GM03348 (cell line): ENCODE measurements at places on chromosomes 5 and 9.

DNA sequence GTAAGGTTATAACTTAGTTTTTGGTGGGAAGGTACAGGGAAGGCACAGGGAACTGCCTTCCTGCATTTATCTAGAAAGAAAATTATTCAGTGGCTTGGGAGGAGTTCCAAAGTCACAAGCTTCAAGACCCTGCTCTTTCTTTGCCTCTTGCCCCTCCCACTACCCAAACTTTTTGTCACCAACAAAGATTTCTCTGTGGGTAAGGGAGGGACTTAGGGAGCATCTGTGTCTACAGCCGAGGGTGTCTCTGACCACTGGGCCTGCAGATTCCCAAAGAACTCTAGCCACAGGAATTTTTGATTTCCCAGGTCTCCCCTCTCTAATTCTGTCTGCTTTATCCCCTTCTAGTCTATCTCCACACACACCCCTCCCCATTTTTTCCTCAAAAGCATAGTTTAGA is 2.1 kb downstream of the ECSCR start:
- DNase-seq = no peak

DNA sequence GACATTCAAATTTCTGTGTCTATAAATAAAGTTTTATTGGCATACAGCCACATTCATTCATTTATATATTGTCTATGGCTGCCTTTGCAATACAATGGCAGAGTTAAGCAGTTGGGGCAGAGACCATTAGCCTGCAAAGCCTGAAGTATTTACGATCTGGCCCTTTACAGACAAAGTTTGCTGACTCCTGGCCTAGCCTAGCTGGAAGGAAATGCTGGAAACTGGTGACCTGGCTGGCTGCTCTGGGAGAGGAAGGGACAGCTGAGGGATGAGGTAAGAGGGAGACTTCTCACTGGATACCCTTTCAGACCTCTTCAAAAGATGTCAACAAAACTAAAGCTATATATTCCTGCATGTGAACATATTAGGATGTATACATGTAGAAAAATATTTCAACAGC is 66.0 kb upstream of the PPARGC1B start:
- no peak for DNase-seq

- DNase-seq = no peak
Measured at GRCh38 chr5:66669086-66669861, 73.1 kb downstream of the MAST4 start.

GRCh38 chr5:14211818-14212803 is 69.0 kb downstream of the TRIO start:
- DNase-seq = no peak

- DNase-seq = no peak
Measured at GRCh38 chr9:104858846-104859245, 69.1 kb downstream of the ABCA1 start.

DNA sequence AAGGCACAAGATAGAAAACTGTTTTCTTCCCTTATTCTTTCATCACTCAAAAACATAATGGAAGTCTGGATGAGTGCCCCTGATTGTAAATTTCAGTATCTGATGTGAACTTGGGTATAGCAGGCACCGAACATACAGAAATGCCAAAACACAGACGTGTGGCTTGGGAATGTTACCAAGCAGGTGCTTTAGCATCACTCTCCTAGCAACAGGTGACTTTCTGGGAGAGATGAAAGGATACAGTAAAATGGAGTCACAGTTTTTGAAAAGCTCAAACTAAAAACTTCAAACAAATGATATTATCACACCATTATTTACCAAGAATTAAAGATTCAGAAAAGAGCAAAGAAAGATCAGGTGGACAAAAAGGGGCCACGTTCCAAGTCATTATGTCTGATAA is 130.2 kb downstream of the DROSHA start:
- DNase-seq = no peak

DNA sequence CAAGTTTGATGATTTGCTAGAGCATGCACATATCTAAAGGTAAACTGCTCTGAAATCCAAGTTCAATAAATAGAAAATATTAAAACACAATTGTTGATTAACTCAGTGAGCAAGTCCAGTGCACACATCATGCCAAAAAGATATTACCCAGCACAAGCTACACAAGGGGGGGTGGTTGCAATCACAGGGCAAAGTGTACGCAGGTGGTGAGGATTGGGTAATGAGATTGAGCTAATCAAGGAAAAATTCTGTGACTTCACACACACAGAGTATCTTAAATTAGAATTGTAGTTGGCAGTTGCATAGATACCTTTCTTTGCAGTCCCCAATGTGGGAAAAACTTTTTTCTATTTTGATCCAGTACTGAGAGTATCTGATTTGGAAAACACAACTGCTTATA is 156.1 kb upstream of the NTRK2 start:
- DNase-seq = no peak

DNA sequence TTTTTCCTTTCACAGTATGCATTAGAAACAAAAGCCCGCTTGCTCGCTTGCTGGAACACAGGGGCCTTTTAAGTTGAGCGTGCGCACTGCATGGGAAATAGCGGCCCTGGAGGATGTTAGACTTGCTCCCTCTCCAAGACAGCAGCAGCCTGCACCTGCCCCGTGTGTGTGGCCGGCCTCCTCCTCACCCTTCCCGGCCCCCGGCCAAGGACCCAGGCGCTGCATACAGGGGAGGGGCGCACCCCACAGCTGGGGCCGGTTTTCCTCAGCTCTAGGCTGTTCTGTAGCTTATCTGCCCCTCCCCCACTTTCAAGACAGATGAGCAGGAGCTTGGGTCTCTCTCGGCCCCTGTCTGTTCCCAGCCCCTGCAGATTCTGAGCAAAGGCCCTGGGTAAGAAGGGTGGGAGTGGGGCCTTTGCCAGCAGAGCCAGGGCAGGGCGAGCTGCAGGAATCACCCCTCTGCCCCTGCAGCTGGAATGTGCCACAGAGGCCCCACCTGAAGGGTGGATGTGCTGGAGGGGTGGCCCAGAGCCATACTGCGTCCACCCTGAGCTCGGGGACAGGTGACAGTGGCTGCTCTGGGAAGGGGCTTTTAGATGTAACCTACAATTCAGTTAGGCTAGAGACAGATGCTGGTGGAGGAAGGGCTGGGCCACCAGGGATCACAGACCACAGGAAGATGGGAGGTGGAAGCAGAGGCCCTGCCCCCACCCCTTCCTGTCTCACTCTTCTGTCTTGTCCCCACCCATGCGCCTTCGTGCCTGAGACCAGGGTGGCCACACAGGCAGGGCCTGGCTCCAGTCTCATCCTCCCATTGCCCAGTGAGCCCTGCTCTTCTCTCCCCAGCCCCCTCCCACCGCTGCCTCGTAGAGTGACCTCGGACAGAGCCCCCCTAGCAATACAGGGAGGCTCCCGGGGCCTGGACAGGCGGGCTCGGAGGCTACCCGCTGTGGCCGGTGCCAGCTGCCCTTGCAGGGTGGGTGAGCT is 132.4 kb downstream of the DAB2IP start:
- DNase-seq = no peak

DNA sequence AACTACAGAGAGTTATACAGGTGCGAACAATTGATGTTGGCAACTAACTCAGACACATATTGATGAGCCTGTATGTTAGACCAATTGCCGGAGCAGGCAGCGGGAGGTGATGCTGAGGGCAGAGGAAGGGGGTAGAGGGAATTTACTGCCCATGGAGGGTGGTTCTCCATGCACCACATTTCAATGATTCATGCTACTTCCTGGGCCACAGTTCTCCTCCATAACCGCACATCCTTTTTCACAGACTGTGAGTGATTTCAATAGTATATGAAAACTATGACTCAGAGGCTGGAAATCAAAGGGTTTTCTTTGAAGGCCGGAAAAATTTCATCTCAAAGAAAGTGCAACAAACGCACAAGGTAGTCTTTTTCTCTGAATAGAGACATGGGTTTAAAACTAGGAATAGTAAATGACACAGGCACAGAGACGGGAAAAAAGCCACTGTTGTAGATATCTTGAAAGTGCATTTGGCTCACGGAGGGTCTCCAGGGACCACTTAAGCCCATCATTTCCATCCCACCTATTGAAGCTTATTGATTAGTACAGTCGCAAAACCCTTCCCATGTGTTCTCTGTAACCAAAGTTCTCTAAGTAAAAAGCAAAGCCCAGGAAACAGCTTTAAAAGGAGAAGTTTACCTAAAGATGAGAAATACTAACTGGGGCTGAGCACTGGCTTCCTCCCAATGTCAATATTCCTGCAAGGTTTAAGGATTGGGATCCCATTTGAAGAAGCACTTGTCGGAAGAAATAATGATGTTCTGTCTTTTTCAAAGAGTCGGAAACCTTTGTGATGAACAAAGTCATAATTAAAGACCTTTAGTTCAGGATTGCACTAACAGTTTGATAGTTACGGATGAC is 28.0 kb upstream of the ADAM19 start:
- peak; percentile 81 for DNase-seq

DNA sequence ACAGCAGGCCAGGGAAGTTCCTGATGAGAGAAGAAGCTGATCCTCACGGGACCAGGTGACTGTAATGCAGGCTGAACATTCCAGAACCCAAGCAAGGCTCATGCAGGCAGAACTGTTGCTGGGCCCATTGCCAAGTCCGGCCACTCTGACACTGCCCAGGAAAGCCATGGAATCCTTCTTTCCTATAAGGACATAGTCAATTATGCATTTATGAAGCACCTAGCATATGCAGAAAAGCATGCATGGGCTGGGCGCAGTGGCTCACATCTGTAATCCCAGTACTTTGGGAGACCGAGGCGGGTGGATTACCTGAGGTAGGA is 83.7 kb upstream of the SLC1A3 start:
- no peak for DNase-seq

GRCh38 chr5:5658226-5658625 is 235.7 kb downstream of the ICE1 start:
- peak; percentile 42 for DNase-seq
